Trophoblast cell (in vitro differentiated cells and primary cell): ENCODE measurements at places on chromosomes 16 and 17.

GRCh38 chr17:40175928-40176753 is 1.1 kb upstream of the RAPGEFL1 start:
- no peak for DNase-seq

DNA sequence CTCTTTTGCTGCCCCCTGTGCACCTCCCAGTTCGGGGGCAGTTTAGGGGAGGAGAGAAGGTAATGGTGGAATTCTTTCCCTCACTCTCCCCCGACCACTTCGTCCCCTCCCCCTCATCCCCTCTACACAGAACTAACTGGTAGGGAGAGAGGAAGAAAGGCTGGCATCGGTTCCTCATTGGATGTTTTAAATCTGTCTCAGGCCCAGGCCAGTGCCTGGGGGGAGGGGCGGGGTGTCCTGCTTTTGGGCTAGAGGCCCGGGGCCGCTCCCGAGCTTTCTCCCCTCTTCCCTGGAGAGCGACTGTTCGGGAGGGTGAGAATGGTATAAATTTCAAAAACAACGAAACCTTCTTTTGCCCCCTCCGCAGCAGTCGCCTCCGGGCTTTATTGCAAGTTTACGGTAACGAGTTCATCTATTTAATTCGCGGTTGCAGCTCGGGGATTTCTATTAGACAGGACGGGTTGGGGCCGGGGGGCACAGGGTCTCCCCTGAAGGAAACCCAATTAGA is at the start of gene PRAC2:
PRAC2 (plus strand) TSS at position 271 of the 508 bp plus-strand sequence. CDS start 1,226 bp downstream, outside the sequence.
- no peak for DNase-seq

- DNase-seq: no peak
Measured at GRCh38 chr17:80180192-80180591, 10.4 kb downstream of the CARD14 start.

GRCh38 chr17:51224402-51225262 is 35.2 kb downstream of the MBTD1 start:
- DNase-seq: no peak

- no peak for DNase-seq
Measured at GRCh38 chr17:73365301-73365874, 53.6 kb upstream of the CDC42EP4 start.

- no peak for DNase-seq
Measured at GRCh38 chr16:29310852-29311314, 95.6 kb downstream of the NPIPB11 start.

- peak; percentile 91 for DNase-seq
Measured at GRCh38 chr17:17874478-17874877, 37.7 kb upstream of the SREBF1 start.

DNA sequence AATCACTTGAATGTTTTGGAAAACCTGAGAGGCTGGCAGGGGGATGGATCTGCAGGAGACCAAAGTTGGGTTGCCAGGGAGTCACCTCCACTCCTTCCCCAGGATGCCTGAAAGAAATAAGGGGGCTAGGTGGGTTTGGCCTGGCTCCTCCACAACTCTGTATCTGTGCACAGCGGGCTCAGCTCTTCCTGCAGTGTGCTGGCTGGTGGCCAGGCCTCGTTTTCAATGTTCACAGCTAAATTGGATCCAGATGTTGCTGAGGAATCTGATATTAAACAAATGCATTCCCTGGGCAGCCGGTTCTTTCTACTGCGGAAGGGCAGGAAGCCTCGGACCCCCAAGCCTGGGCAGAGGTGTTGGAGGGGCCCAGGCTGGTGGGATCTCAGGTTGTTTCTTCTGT is 106.2 kb downstream of the N4BP1 start:
- no peak for DNase-seq

- no peak for DNase-seq
Measured at GRCh38 chr16:11992008-11992584, 15.6 kb downstream of the SNX29 start.
